GM12892 (cell line): ENCODE measurements at places on chromosomes 3 and 15.

GRCh38 chr3:151400341-151400740 lies 15.8 kb upstream of the P2RY12 start:
- DNase-seq: no peak

DNA sequence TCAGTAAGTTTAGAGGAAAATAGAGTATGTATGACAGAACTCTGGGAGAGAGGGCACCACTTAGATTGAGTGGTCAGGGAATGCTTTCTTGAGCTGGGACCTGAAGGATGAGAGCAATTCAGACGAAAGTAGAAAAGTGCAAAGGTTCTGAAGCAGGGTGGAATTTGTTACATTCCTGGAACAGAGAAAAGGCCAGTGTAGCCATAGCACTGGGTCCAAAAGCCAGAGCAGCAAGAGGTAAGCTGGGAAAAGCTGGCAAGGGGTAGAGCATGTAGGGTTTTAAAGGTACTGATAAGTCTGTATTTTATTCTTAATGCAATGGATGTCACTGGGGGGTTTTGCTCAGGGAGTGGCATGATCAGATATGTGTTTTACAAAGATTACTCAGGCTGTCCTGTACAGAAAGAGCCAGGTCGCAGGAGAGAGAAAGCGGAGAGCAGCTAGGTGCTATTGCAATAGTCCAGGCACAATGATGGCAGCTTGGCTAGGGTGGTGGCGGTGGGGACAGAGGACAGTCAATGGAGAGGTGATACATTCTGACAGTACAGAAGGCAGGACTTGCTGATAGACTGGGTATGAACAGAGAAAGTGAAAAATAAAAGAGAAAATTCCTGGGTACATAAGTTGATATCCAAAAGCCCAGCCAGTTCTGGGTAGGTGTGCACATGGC lies 17.0 kb downstream of the FSTL1 start:
- DNase-seq: no peak

DNA sequence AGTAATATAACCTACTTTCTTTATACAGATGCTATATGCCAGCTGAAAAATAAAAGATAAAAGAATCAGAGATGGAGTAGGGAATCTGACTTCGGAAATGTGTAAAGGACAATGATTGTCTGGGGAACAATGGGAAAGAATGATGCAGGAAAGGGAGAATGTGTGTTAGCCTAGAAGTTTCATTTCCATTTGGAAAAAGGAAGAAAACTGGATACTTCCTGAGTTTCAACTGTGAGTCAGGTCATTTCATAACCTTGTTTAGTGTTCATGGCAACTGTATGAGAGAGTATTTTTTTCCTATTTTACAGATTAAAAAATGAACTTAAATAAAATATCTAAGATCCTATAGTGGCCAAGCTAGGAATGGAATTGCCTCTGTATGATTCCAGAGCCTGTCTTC lies 261.3 kb upstream of the NECTIN3 start:
- no peak for DNase-seq

GRCh38 chr3:24378313-24378712 lies 116.3 kb downstream of the THRB start:
- no peak for DNase-seq

DNA sequence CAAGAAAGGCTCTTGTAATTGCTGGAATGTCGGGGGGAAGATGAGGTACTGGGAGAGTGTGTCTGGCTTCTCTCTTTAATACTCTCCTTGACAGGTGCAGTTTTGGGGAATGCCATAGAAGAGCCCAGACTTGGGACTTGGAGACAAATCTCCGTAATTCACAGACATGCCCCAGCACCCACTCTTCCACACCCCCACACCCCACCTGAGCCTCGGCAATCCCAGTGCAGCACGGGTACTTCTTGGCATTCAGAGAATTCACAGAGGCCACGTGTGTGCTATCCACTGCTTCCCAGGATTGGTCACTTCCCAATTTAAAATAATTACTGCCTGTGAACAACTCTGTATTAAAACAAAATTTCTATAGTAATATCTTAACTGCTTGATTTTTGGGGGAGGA lies 43.9 kb downstream of the TRIM71 start:
- no peak for DNase-seq

- DNase-seq: no peak
Measured at GRCh38 chr3:45362758-45363157, 25.6 kb upstream of the LARS2 start.

GRCh38 chr3:59247402-59247841 lies 197.6 kb upstream of the CFAP20DC start:
- DNase-seq: no peak

DNA sequence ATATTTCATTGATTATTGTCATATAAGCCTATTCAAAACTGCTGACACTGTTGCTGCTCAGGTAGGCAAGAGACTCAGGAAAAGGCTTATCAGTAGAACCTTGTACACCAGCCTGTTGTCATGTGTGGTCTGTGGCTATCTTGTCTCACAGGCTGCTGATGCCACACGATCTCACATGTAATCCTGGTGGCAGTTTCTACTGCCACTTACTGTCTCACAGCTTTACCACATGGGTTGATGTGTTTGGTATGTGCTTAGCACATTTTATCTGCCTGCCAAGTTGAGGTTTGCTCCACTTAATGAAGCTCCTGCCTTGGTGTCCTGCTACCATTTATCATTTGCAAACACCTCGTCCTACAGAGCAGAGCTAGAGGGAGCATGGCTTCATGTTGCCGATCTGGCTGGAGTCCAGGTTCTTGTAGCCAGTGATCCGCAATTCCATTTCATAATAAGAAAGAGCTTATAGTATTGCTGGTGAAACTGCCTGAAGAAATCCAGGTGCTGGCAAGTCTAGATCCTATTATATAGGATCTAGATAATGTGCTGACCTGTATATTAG lies 637.9 kb downstream of the NLGN1 start:
- DNase-seq: no peak

DNA sequence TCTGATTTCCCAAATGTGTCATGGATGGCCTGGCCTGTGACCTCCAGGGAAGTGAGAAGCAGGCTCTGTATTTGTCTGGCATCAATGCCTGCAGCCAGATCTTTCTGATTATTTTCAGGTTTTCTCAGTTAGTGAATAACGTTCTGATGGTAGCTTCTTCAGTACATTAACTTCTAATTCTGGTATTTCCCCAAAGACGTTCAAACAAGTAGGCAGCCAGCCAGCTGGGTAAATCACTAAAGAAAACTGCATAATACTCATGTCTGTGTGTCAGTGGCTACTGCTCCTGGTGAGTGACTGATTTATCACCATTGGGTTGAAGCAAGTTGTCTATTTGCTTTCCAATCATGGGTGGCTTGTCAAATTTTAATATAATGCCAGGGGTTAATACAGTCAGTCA lies 162.6 kb upstream of the PFN2 start:
- DNase-seq: no peak

DNA sequence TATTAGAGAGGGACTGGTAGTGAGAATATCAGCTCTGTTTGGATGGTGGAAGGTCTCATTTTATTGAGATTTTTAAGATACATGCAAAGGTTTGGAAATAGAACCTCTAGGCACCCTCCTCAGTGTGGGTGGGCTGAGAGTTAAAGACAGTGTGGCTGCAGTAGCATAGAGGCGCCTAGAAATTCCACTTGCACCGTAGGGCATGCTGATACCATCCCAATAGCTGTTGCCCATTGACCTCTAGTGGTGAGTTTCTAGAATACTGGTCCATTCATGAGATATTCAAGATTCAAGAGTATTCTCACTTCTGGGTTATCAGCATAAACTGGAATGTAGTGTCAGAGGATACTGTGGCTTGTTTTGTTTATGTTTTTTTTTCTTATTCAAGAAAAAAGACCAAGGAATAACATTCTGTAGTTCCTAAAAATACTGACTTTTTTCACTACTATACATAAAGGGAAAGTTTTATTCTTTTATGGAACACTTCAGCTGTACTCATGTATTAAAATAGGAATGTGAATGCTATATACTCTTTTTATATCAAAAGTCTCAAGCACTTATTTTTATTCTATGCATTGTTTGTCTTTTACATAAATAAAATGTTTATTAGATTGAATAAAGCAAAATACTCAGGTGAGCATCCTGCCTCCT lies 87.2 kb downstream of the TGFBR2 start:
- peak; percentile 13 for DNase-seq

GRCh38 chr3:101950985-101951733 lies 101.8 kb downstream of the NFKBIZ start:
- no peak for DNase-seq

- DNase-seq: no peak
Measured at GRCh38 chr3:128379367-128380160, 87.1 kb downstream of the DNAJB8 start.

GRCh38 chr3:69602112-69602511 lies 137.2 kb upstream of the MITF start:
- DNase-seq: no peak

- DNase-seq: no peak
Measured at GRCh38 chr3:146274833-146275232, 23.9 kb upstream of the PLSCR4 start.

DNA sequence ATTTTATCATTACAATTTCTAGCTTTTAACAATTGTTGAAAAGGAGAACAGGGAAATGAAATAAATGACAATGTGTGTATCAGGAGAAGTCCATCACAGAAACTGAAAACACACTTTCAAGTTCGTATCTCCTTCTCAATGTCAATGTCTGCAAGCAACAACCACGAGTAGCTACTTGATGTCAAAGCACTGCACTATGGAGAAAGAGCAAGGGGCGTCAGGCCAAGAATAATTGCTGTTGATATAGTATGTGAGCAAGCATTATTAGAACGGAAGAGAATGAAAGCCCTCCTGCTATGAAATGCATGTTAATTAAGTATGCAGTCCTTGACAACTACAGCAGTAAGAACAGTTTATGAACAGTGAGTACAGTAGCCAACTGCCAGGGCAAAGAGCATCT lies 1250.1 kb downstream of the ZPLD1 start:
- no peak for DNase-seq

DNA sequence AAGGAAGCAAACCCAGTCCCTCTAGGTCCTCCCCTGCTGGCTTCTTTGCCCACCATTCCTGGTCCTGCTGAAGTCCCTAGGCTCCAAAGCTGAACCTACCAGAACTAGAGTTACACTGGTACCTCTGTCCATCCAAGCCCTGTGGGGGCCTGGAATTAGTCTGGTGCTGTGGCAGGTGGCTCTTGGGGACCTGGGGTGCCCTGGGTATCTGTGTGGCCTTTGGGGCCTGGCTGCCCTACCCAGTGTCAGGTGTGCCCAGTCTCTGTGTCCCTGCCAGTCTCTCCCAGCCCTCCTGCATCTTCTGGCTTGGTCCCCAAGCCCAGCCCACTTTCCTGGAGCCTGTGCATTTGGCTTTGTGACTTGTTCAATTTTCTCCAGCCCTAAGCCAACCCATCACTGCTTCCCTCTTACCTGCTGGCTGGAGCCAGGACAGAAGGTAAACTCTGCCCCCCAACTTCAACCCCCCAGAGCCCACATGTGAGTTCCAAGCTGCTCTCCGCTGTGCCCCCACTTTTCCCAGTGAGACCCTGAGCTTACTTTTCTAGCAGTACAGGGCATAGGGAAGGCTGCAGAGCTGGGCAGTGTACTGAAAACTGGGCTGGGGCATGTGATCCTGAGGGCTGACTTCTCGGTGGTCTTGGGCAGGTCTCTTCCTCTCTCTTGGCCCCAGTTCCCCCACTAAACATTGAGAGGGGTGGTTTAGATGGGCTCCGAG lies 28.3 kb upstream of the HHATL start:
- DNase-seq: no peak

DNA sequence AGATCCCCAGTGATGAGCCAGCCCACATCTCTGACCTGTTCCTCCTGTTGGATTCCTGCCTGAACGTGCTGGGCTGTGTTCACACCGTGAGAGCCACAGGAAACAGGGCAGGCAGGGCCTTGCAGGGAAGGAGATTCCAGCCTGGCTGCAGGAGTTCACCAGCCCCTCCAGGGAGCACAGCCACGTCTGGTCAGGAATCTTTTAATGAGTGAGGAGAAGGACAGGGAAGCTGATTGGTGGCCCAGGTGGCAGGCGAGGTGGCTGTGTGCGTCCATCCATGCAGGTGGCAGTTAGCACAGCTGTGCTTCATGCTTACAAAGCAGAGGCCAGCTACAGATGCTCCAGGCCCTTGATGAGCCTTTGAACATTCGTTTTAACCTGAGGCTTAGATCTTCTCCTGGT lies 10.5 kb downstream of the LRRK1 start:
- no peak for DNase-seq

- DNase-seq: no peak
Measured at GRCh38 chr3:131216801-131217200, 164.8 kb upstream of the NUDT16 start.

DNA sequence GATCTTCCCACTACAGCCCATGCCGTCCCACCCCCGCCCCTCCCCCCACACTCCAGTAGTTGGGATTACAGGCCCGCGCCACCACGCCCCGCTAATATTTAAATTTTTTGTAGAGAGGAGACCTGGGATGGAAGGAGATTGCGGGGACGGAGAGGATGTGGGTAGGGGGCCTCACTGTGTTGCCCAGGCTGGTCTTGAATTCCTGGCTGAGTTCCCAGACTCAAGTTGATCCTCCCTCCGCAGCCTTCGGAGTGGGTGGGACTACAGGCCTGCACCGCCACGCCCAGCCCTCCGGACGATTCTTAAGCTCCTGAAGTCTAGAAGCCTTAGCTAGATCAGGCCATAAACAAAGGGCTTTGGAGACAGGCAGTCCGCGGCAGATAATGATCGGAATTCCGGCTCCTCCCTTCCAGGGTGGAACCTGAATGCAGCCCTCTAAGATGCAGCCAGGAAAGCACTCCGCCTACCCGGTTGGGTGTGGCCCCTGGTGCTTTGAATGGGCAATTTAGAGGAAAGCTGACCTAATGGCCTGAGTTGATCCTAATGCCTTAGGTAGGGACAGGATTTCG lies at the start of gene DPPA2:
Gene DPPA2, minus strand, starts transcription at position 356 of the 569 bp plus-strand sequence. CDS start 1,975 bp downstream, outside the sequence.
- no peak for DNase-seq

DNA sequence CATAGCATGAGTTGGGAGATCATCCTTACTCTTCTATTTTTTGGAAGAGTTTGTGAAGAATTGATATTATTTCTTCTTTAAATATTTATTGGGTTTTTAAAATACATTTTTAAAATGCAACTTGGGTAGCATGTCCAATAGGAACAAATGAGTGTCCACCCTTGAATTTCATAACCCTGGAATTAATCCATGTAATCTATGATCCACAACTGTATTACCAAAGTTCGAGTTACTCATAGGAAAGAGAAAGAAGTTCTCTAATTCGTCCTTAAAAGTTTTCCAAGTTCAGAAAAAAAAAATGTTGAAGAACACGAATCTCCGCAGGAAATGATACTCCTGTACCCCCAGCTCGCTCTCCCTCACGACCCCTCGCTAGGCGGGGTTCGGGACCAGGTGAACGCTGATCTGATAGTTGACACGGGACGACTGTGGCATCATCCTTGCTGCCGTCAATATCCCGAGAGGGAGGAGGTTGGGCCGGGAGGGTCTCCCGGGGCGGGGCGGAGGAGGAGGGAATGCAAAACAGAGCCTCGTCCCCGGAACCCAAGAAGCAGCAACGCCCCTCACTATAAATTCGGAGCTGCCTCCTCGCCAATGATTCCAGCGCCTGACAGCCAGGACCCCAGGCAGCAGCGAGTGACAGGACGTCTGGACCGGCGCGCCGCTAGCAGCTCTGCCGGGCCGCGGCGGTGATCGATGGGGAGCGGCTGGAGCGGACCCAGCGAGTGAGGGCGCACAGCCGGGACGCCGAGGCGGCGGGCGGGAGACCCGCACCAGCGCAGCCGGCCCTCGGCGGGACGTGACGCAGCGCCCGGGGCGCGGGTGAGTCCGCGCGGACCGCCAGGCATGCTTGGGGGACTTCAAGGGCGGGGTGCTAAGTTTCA lies at the start of gene AGTR1:
Gene AGTR1, plus strand, starts transcription at position 598 of the 884 bp plus-strand sequence. CDS start 43,133 bp downstream, outside the sequence.
- no peak for DNase-seq
